ENCODE measurements at places on chromosomes 3 and 15. TPM values are rescaled to one million over a fixed set of nuclear protein-coding genes. Genes with fewer than 3 reads are reported as not detected.

Gene EOGT
- 31.1 TPM for total RNA-seq

Gene UBP1
- 35.6 TPM for total RNA-seq

Gene XXYLT1
- total RNA-seq: 30.3 TPM

Gene LRRIQ4
- total RNA-seq: not detected

Gene IRAK2
- total RNA-seq: 6.7 TPM
